ENCODE measurements at places on chromosomes 16 and 17.

- DNase-seq, result no peak
Measured at GRCh38 chr16:28985211-28986041, 574 bp downstream of the LAT start.

- no peak for DNase-seq
Measured at GRCh38 chr17:44889003-44889402, 10.2 kb downstream of the EFTUD2 start.

GRCh38 chr17:5669191-5669590 is 84.9 kb upstream of the NLRP1 start:
- no peak for DNase-seq

DNA sequence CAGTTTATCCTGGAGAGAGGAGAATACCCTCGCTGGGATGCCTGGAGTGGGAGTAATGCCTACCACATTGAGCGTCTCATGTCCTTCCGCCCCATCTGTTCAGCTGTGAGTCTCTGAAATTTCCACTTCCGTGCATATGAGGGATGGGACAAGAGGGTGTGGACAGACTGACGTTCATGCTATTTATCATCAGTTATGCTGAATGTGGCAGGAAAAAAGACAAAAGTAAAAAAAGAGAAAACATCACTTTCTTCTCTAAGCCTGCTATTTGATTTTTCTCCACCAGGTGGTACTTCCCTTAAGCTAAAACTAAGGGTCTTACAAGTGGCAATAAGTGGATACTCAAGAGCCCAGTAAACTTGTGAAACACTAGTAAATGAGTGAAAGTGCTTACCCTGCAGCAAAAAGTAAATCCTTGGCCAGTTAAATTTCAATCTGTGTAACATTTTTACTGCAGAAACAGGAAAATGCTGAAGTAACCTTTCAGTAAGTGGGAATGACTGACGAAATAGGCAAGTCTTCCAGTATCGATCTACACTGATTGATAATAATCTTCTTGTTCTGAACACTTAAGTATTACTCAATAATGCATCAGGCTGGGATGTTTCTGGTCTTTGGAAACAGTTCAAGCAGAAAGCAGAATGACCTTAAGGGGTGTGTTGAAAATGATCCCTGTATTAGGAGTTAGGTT is 5.6 kb downstream of the CRYBA1 start:
- DNase-seq, result no peak

- DNase-seq, result no peak
Measured at GRCh38 chr17:45841883-45842525, 2.7 kb upstream of the SPPL2C start.

- no peak for DNase-seq
Measured at GRCh38 chr17:46977348-46977747, 1.7 kb downstream of the RPRML start.

DNA sequence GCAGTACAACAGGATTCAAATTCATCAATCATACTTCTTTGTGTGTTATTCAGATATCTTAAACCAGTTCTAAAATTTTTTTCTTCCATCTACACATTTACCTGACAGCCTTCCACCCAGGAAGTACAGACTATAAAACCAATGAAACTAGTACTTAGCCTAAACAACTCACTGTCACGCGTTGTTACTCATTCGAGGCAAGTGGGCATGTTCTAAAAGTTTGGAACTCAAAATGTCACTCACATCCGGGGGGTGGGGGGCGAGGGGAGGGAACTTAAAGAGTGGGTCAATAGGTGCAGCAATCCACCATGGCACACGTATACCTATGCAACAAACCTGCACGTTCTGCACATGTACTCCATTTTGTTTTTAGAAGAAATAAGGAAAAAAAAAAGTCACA is 90.4 kb upstream of the PLEKHM1 start:
- no peak for DNase-seq

- DNase-seq, result no peak
Measured at GRCh38 chr17:70661342-70662222, 492.2 kb downstream of the KCNJ2 start.

- no peak for DNase-seq
Measured at GRCh38 chr17:83145831-83146230, 66.4 kb downstream of the METRNL start.

DNA sequence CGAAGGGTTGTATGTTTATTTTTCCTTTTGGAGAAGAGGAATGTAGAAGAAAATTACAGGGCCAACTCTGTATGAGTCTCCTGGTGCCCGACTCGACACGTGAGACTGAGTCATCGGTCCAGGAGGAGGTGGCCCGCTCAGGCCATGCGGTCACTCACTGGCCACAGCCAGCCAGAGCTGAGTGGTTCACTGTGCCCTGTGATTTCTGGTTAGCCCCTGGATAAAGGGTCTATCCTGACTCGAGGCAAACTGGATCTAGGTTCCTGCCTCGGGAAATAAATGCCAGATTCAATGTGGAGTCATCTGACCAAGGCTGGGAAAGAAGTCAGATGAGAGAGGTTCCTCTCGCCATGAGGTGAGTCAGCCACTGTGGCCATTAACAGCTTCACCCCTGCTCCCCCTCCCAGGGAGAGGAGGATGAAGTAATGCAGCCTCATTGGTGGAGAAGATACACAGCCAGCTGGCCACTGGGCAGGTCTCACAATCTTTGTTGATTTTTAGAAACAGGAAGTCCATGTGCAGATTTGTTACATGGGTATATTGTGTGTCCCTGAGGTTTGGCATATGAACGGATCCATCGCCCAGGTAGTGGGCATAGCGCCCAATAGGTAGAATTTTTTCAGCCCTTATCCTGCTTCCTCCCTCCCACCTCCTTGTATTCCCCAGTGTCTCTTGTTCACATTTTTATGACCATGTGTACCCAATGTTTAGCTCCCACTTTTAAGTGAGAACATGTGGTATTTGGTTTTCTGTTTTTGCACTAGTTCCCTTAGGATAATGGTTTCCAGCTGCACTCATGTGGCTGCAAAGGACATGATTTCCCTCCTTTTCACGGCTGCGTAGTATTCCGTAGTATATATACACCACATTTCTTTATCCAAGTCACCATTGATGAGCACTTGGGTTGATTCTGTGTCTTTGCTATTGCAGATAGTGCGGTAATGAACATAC is 21.7 kb upstream of the USP36 start:
- DNase-seq, result peak; percentile 96

DNA sequence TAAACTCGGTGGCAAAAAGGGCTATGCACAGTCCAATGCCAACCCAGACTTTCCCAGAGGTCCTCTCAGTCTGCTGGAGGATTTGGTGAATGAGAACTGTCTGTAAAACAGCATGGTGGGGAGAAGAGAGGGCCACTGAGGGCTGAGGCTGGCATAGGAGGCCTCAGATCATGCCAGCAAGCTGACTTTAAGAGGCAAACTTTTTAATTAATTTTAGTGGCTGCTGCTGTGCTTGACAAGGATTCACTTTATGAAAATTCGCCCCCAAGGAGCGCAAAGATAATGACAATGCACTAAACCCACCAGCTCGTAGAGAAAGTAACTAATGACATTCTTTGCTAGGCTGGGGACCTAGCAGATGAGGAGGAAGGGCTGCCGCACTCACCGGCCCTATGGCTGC is 15.0 kb downstream of the ABCC12 start:
- no peak for DNase-seq

- no peak for DNase-seq
Measured at GRCh38 chr16:16763449-16763848, 384.5 kb downstream of the NPIPA7 start.

DNA sequence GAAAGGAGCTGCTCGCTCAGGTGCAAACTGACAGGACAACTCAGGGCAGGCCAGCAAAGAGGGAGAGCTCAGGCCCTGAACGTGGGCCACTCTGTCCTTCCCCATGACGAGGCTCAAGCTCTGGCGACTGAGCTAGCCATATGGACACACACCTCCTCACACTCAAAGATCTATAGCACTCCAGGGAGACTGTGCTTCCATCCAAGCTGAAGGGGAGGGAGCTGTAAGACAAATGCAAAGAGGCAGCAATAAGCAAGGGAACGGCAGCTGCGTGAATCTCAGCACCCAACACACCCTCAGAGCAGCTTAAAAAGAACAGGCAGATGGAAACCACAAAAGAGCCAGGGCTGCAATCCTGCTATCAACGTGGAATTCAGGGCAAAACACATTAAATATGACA is 13.5 kb downstream of the NUDT16L1 start:
- no peak for DNase-seq

DNA sequence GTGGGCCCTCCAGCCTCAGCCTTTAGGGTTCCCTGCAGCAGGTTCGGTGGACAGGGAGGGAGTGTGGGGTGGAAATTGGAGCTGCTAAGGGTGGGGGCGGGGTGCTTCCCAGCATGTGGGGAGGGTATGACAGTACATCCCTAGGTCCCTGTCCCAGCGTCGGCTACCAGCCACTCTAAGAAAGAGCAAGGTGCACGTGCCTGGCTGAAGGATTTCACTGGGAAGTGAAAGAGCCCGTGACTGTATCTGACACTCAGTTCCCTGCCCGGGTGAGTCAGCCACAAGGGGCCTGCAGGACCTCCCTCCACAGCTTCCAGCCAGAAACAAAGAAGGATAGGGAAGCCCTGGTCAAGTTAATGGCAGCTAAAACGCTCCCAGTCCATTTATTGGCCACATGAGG is 4.1 kb downstream of the SNRNP25 start:
- DNase-seq, result no peak

GRCh38 chr16:31696968-31697743 is 169.5 kb downstream of the AHSP start:
- DNase-seq, result peak; percentile 24

GRCh38 chr16:2954656-2955381 is 9.3 kb upstream of the KREMEN2 start:
- DNase-seq, result no peak

GRCh38 chr17:57735707-57736106 is 9.4 kb downstream of the CCDC182 start:
- DNase-seq, result no peak

DNA sequence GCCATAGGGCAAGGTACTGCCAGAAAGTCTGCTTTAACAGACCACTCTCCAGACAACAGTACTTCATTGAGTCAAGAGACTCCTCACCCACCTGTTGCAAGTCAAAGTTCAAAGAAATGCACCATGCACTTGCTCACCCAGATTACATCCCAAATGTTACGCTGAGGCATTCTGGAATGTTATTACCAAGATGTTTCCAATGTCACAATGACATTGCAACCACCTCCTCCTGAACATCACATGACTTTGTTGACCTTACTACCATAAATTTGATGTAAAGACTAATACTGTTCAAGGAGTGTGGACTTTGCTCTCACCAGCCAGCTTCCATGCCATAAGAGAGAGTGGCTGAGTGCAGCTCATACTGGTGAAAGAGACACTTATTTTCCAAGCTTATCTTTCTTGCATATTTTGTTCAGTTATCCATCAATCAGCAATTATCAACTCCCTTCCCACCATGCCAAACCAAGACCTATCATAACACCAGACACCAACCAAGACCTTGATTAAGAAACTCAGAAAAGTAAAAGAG is 58.5 kb upstream of the BCAR1 start:
- DNase-seq, result no peak

- DNase-seq, result no peak
Measured at GRCh38 chr16:21989133-21989532, 11.8 kb downstream of the PDZD9 start.

GRCh38 chr17:55513885-55514590 is 2.8 kb upstream of the SMIM36 start:
- peak; percentile 68 for DNase-seq

DNA sequence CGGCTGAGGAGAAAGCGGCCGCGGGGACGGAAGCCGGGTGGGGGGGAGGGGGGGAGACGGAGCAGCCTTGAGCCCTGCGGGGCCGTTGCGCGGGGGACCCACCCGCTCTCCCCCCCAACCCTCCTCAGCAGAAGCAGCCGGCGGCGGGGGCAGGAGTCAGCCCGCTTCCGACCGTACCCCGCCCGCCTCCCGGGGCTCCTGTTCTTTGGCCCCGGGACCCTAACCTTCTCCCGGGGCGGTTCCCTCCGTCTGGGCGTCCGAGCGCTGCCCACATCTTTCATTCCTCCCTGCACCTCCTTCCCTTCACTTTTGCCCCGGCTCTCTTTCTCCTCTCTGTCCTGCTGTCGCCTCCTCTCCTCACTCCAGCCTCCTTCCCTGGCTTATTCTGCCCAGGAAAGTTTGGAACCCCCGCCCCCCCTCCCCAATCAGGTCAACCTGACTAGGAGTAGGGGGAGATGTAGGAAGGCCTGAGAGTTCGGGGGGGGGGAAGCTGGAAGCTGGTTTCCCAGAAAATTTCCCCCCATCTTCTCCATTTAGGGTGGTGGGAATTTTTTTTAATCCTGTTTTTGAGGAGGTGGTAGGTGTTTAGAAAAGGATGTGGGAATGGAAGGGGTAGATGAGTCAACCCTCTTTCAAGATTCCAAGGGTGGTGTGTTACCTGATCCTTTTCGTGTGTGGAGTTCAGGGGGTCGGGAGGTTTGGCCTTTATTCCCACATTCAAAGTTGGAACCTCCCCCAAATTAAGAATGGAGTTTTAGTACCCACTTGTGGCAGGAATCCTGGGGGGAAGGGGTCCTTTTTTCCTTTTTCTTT is 427 bp upstream of the NLK start:
- no peak for DNase-seq

DNA sequence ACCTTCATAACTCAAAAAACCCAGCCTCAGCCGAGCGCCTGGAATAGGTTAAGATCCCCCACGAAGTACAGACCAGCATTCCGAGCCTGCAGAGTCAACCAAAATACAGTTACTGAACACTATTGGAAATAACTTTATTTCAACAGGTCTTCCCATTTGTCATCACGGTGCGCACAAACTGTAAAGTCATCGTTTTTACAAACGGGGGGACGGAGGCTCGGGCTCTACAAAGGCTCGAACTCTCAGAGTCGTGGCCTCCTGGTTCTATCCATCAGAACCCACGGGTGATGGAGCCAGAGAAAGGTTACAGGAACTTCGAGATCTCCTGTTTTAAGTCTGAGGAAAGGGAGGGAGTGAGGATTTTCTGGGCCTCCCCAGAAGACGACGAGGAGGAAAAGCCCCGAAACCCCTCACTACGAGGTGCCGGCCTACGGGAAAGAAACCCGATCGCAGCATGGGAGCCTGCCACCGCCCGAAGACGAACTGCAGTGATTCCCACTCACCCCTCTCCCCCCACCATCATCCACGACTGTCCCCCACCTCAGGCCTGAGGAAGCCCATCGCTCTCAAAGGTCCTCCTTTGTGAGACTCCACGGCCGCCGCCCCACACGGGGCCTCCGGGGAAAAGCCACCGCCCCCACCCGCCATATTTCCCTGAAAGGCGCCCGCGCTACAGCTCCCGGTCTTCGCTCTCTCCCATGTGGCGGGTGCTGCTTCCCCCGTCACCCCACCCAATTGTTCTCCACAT is 917 bp downstream of the YWHAE start:
- DNase-seq, result no peak
